ENCODE measurements at places on chromosomes 12 and 14.

DNA sequence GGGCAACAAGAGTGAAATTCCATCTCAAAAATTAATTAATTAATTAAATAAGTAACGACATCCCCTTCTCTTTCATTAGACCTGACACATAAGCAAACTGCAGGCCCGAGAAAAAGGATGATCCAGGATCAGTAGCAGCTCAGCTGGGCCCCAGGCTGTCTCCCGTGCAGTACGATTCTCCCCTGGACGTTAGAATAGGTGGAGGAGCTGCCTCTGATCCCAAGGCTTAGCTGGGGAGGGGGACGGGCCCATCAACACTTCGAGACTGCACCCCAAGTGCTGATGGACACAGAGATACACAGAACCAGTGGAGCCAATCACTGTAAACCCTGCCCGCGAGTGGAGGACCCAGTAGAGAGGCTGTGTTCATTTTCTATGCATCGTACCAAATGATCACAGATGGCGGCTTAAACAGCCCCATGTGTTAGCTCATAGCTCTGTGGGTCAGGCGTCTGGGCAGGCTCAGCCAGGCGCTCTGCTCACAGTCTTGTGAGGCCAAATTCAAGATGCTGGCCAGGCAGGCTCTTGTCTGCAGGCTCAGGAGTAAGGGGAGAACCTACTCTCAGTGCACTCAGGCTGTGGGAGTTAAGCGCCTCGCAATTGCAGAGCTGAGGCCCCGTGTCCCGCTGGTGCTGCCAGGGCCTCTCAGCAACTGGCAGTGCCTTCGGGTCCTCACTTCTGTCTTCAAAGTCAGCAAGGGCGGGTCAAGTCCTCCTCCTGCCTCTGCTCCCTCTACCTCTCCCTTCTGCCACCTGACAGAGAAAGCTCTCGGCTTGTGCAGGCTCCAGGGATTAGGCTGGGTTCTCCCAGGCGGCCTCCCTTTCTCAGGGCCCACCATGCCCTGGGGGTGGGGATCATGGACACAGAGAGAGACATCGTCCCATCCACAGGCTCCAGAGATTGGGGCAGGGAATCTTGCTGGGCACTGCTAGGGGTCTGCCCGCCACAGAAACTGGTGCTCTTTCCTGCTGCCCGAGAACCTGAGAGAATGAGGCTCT lies 26.4 kb downstream of the RIMBP2 start:
- DNase-seq, result no peak

- no peak for DNase-seq
These were observed 65.4 kb upstream of the RIC8B start for GRCh38 chr12:106709068-106709511.

DNA sequence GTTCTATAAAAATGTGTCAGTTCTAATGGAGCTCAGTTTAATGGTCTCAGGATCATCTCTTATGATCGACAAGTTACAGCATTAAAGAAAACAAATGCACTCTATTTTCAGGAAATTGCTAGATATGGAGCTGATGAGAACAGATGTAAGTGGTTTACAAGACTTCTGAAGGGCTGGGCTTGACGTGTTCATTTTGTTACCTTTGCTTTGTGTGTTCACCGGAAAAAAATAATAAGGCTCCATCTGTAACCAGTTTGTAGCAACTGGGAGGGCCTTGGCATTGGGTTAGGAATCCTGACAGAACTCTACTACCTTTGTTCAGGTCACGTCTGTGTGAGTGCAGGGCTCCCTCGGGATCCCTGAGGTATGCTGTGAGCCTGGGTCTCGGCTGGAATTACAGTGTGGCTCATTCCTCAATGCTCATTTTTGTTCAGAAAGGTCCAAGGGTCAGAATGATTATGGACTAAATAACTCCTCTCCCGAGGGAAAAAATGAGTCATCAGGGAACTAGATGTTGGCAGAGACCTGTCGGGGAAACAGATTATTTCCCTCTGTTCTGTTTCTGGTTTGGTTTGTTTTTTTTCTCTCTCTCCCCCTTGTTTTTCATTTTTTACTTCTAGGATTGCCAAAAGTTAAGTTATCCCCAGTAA lies 158.0 kb downstream of the SLC5A8 start:
- DNase-seq, result no peak

- no peak for DNase-seq
These were observed 4.0 kb upstream of the KRT6C start for GRCh38 chr12:52477651-52478050.

DNA sequence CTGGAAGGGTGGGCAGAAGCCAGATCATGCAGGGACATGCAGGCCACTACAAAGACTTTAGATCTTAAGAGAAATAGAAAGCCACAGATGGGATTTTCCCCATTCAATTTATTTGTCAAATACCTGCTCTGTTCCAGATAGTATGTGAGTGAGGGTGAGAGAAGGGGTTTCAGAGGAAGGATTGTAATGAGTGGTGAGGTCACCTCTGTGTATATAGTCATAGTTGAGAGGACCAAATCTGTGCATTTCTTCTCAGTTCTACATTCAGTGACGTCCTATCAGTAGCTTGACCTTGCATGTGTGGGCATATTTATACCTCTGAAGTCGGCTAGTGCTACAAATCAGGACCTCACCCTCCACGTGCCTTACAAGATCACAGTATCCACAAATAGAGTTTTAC lies 31.2 kb upstream of the RBM19 start:
- DNase-seq, result no peak

- no peak for DNase-seq
These were observed 216.3 kb downstream of the PHETA1 start for GRCh38 chr12:111152561-111152960.

DNA sequence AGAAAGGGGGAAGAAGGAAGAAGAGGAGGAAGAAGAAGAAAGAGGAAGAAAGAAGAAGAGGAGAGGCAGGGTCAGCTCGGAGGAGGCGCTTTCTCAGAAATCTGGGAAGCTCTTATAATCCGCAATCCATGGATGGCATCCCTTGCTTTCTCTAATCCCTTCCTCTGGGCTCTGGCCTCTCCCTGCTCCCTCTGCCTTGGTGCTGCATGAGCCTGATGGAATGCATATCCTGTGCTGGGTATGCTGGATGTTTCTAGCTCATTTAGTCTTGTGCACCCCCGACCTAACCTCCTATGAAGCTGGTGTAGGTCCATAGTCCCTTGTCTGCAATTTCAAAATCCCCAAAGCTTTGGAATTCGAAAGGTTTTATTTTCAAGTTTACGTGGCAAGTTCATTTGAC lies 94.2 kb upstream of the MYL2 start:
- DNase-seq, result no peak

GRCh38 chr12:39043424-39043822 lies 138.0 kb upstream of the CPNE8 start:
- no peak for DNase-seq

DNA sequence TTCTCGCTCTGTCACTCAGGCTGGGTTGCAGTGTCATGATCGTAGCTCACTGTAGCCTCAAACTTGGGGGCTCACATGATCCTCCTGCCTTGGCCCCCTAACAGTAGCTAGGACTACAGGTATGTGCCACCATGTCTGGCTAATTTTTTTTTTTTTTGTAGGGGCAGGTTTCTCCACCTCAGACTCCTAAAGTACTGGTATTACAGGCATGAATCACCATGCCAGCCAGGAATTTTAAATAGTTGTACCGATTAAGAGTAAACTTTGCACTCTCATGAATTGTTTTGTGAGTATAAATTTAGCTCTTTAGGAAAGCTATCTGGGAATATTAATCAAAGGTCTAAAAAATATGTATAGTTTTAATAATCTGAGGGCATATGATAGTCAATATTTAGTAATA lies 25.5 kb downstream of the YEATS4 start:
- no peak for DNase-seq

GRCh38 chr12:70354787-70355186 lies 11.3 kb upstream of the KCNMB4 start:
- no peak for DNase-seq

- no peak for DNase-seq
These were observed 62.4 kb upstream of the TBPL2 start for GRCh38 chr14:55502746-55503284.

DNA sequence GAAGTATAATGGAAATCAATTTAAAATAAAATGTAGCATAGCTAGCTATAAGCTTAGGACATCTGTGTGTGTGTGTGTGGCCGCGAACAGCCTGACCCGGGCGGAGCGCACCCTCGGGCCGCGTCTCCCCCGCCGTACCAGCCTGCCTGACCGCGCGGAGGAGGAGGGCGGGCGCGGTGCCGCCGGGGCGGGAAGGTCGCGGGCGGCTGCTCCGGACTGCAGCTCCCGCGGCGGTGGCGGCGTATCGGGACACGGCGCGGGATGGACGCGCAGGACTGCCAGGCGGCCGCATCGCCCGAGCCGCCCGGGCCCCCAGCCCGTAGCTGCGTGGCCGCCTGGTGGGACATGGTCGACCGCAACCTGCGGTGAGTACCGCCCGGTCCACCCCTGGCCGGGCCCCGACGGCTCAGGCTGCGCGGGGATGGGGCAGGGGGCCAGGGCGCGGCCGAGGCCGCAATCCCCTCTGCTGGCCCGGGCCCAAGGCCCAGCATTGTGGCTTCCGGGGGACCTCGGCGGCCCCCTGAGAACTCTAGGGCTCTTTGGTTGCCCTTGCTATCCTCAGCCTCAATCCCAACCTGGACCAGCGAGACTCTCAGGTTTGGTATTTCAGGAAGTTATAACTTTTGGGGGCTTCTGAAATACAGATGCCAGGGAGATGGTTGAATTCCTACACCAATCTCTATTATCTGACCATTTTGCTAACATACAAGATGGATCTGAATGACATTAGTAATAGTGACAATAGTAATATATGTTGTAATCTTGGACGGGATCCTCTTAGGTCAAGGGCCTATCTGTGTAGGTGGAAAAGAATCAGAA lies at the start of gene ABHD12B:
Gene ABHD12B, plus strand, starts transcription at position 140 of the 819 bp plus-strand sequence. Its CDS starts 122 bp downstream, at position 262.
- DNase-seq, result no peak

DNA sequence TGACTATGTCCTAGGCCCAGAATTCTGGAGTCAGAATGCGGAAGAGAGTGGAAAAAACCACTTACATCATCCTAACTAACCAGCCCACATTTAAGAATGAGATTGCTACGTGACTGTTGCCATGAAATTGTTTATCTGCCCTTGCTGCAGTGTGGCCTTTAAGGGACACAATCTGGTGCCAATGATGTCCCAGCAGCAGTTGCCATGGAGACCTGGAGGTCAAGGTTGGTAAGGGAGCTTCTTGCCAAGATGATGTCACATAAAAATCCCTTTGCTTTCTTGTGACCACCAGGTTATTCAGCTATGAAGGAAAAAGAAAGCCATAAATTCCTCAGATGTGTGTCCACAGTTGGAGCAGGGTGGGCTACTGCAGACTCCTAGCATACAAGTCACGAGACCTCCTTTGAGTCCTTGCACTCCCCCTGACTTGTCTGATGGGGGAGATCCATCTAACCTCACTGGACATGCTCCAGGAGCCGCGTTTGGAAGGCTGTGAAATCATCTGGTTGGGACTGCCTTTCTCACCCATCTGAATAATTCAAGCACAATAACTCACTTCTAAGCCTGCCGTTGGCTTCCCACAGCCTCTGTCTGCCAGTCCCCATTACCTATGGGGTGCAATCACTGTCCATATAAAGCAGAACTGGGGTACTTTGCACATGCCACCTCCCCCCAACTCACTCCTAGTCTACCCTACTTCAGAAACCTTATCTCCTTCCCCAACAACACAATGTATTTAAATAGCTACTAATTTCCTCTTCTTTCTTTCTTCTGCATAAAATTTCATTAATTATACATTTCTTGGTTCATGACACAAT lies 165.6 kb downstream of the ZFP36L1 start:
- DNase-seq, result no peak

DNA sequence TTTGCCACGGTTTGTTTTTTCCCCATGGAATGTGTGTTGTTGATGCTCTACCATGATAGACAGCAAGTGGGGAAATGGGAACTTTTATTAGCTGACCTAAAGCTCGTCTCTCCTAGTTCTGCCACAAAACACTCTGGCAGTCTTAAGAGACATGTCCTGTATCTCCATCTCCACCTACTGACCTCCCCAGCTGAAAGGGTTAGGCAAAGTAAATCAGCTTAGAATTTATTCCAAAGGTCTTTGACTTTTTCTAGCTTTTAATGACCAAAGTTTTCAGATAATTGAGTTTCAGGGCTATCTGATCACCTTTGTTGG lies 9.4 kb upstream of the ADIPOR2 start:
- no peak for DNase-seq

- no peak for DNase-seq
These were observed 21.3 kb downstream of the PSMC1 start for GRCh38 chr14:90277581-90278198.

- no peak for DNase-seq
These were observed 19.6 kb upstream of the LDHB start for GRCh38 chr12:21677204-21677603.

DNA sequence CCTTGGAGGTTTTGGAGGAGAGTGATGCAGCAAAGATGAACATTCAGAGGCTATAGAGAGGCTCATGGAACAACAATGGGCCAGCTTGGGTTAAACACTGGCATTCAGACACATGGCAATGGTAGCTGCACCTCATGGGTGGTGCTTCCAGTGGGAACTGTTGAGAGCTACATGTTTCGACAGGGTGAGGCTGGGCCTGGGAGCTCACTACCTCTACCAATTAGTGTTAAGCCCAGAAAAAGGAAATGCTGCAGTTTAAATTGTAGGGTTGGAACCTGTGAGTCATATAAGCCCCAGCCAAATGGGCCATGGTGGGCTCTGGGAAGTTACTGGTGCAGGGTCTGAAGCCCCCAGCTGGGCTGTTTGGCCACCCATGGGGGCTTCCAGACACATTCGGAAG lies 279.7 kb downstream of the ZFP36L1 start:
- DNase-seq, result no peak

GRCh38 chr12:46332260-46332659 lies 40.3 kb downstream of the SLC38A2 start:
- no peak for DNase-seq

DNA sequence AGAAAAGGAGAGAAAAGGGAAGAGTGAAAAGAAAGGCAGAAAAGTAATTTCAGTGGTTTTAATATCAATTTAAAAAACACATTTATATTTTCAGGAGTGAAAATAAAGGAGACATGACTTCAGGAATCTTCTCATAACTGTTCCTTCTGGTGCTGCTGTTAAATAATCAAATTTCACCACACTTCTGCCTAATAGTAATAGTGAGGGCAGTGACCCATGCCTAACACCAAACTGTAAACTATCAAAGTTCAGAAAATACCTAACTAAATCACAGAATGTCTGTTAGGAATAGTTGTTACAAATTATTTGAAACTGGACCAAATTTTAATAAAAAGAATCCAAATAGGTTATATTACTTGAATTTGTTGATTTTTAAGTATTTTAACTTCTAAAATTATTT lies 169.4 kb downstream of the RPL10L start:
- no peak for DNase-seq

- no peak for DNase-seq
These were observed 30.6 kb upstream of the TSPAN9 start for GRCh38 chr12:3046441-3047200.

DNA sequence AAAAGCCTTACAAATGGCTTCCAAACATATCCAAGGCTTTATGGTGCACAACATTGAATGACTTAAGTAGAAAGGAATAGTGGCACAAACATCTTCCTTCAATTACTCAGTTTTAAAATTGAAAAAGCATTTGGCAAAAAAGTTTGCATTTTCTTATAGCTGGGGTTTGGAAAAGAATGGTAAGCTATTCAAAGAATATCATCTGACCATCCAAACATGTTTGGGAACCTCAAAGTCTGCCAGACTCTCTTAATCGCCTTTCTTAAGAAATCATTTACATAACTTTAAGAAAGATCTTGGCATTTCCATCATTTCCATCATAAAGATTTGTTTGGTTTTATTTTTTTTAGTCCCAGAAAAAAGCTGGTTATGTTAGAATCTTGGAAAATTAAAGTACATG lies 210.1 kb upstream of the PELI2 start:
- no peak for DNase-seq

- DNase-seq, result no peak
These were observed 463.5 kb upstream of the PDE3A start for GRCh38 chr12:19904819-19905218.

GRCh38 chr14:78790271-78790670 lies 620.1 kb downstream of the NRXN3 start:
- DNase-seq, result no peak
